ENCODE measurements at places on chromosomes 3 and 15.
A peak's percentile ranks its signal among the peaks of the same experiment; 100 is the strongest.

GRCh38 chr3:61378311-61378710 is 127.1 kb upstream of the FHIT start:
- DNase-seq, result no peak

GRCh38 chr3:126851934-126852333 is 131.0 kb upstream of the PLXNA1 start:
- DNase-seq, result no peak

DNA sequence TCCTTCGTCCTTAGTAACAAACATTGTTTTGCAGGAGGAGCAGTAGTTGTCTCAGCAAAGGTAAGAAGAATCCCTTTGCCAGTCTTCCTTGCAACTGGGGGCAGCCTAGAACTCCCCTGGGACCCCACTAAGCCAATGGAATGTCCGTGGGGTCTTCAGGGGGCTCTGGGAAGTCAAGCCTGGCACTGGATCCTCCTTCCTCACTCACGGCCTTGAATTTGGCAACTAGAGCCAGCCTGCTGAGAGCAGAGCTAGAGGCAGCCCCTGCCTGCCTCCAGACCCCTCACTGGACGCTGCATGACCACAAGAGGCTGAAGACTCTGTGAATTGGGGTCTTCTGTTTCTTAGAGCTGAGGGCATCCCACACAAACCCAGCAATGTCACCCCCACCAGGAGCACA is 18.6 kb upstream of the PRR23E start:
- DNase-seq, result no peak

DNA sequence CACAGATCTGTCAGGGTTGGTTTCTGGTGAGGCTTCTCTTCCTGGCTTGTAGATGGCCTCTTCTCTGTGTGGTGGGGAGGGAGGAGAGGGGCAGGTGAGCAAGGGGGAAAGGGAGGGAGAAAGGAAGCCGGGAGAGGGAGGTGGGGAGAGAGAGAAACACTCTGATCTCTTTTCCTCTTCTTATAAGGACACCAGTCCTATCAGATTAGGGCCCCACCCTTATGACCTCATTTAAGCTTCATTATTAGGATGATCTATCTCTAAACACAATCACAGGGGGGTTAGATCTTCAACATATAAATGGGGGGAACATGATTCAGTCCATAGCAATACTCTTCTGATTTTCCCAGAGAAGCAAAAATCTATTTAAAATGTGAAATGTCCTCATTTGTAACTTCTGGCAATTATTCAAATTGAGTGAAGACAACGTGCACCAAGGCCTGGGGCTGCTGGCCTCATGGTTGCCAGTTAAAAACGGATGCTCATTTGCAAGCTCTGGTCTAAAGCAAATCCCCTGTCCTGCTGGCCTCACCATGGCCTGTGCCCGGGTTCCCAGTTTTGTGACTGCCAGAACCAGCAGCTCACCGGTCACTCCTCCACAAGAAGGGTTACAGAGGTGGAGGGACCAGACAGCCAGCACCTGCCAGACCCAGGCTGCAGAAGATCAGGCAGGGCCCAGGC is 8.3 kb downstream of the POMGNT2 start:
- no peak for DNase-seq

GRCh38 chr3:4290272-4290893 is 12.8 kb upstream of the SETMAR start:
- DNase-seq, result no peak

- DNase-seq, result no peak
Measured at GRCh38 chr15:85927931-85928537, 133.3 kb upstream of the KLHL25 start.

DNA sequence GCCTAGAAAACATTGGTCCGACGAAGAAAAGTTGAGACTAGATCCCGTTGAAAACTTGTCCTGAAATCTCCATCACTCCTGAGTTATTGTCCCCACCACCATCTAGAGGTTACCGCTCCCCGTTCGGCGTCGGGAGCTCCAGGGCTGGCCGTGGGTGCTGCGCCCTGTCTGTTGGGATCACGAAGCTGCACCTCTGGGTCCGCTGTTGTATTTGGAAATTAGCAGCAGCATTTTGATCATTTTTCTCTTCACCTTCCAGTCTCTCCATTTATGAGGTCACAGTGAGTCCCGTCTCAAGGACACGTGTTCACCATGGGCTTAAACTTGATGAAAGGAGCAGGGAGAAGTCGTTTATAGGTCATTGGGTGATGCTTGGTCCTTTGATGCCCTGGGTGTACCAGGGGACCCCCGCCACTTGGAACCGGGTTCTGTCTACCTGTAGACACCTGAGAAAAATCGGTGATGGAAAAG is 565 bp downstream of the MANF start:
- no peak for DNase-seq

GRCh38 chr15:57217778-57218598 is 158.3 kb upstream of the CGNL1 start:
- no peak for DNase-seq

DNA sequence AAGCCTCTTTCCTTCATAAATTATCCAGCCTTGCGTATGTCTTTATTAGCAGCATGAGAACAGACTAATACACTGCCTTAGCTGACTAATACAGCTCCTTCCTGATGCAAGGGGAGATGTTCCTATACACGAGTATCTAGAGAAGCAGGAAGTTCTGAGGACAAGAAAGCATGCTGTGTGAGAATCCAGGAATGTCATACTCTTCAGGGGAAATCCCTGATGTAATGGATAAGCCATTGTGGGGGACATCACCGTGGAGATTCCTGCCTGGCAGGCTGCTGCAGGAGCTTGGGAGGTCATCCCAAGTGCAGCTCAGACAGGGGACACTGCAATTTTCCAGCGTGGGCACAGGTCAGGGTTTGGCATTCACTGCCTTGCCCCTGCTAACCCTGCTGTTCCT is 476.9 kb downstream of the NR2F2 start:
- no peak for DNase-seq

DNA sequence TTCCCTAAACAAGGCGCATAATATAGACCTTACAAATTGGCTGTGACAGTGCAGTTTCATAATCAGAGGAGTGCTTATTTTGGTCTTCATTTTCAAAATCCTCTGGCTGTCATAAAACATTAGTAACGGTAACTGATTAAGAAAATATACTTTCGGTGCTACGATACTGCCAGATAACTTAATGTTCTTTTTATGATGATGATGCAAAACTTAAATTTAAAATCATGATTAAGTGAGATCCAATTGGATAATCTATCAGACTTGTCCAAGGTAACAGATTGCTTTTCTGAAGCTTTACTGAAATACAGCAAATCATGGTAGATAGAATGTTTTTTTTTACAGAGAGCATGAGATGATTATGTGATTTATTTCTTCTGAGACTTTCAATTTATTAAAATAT is 364.2 kb upstream of the CNTN3 start:
- no peak for DNase-seq

- DNase-seq, result no peak
Measured at GRCh38 chr3:14472471-14473351, 67.4 kb downstream of the GRIP2 start.

DNA sequence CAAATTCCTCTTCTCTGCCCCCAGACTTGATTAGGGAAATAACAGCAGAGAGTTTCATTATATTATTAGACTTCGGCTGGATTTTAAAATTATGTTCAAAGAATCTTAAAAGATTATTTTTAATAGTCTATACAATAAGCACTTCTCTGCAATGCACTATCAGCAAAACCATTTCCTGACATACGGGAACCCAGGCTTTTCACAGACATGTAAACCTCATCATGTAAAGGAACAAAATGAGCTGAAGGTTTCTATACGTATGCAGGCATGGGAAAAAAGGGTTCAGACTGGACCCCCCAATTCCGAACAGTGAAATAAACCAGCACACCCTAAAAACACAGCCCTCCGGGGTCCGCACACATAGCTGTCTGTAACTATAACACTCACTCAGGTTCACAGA is 77.5 kb upstream of the LMOD3 start:
- no peak for DNase-seq

- DNase-seq, result no peak
Measured at GRCh38 chr15:91947293-91947679, 93.8 kb downstream of the SLCO3A1 start.

DNA sequence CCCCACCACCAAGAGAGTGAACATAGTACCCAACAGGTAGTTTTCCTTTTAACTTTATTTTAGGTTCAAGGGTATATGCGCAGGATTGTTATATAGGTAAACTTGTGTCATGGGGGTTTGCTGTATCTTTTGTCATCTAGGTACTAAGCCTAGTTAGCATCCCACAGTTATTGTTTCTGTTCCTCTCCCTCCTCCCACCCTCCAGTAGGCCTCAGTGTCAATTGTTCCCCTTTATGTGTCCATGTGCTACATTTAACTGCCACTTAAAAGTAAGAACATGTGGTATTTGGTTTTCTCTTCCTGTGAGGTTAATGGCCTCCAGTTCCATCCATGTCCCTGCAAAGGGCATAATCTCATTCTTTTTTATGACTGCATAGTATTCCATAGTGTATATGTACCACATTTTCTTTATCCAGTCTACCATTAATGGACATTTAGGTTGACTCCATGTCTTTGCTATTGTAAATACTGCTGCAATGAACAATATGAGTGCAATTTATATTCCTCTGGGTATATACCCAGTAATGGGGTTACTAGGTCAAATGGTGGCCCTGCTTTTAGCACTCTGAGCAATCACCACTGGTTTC is 66.2 kb downstream of the ST3GAL6 start:
- no peak for DNase-seq

DNA sequence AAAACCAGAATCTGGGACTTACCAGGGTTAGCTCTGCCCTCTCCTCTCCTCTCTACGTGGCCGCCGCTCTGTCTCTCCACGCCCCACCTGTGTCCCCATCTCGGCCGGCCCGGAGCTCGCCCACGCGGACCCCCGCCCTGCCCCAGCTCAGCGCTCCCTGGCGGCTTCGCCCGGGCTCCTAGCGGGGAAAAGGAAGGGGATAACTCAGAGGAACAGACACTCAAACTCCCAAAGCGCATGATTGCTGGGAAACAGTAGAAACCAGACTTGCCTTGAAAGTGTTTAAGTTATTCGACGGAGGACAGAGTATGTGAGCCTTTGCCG is 5.4 kb downstream of the ISL2 start:
- DNase-seq, result no peak

- DNase-seq, result no peak
Measured at GRCh38 chr15:81002331-81003096, 1.8 kb downstream of the TLNRD1 start.

DNA sequence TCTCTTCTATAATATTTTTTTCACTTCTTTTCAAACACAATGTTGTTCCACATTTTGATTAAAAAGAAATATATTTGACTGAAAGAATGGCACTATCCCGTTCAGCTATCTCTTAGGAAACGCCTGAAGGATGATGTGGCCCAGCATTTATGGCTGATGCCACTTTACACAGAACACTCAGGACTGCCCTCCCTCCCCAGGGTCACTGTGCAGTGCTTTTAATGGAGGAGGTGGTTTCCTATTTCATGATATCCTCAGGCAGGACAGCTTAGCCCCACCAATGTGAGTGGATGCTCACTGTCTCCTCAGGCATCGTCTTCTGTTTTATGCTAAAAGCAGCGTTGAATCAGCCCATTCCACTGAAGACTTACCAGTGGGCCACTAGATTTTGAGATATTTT is 135.9 kb downstream of the KCNAB1 start:
- no peak for DNase-seq

- no peak for DNase-seq
Measured at GRCh38 chr3:151226088-151226563, 23.1 kb upstream of the GPR171 start.

GRCh38 chr15:58458076-58458475 is 26.3 kb downstream of the LIPC start:
- no peak for DNase-seq

DNA sequence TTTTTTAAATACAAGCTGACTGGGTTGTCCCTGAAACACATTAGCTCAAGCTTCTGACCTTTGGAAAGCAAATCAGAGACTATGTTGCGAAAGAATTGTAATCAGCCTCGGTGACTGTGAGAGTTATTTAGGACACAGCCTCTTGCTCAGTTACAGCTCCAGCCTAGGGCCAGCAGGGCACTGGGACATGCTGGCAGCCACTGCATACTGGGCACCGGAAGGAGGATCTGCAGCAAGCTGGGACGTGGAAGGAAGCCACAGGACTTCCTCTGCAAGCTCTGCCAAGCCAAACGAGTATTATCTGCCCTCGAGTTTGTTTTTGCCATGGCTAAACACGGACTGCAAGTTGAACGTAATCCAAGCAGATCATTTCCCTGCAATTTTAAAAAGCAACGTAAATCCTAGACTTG is 24.4 kb upstream of the COPG1 start:
- DNase-seq, result peak; percentile 20

DNA sequence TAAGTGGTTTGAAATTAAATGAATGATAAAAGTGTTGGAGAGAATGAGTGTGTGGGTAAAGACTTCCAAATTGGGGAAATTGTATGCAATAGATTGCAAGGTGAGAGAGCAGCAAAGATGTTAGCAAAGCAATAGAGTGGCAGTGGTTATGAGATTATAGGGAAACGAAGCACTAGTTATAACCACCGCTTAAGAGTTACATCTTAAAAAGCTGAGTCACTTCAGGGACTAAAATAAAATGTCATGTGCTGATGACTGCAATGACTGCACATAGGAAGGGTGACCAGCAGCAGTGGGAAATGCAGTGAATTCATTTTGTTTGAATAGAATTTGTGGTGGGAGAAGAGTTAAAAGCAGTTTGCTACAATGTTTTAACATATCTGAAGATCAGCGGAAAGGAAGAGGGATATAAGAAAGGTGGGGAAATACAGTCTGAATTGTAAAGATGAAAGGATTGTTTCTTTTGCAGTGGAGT is 127.3 kb downstream of the RAP2B start:
- DNase-seq, result no peak

DNA sequence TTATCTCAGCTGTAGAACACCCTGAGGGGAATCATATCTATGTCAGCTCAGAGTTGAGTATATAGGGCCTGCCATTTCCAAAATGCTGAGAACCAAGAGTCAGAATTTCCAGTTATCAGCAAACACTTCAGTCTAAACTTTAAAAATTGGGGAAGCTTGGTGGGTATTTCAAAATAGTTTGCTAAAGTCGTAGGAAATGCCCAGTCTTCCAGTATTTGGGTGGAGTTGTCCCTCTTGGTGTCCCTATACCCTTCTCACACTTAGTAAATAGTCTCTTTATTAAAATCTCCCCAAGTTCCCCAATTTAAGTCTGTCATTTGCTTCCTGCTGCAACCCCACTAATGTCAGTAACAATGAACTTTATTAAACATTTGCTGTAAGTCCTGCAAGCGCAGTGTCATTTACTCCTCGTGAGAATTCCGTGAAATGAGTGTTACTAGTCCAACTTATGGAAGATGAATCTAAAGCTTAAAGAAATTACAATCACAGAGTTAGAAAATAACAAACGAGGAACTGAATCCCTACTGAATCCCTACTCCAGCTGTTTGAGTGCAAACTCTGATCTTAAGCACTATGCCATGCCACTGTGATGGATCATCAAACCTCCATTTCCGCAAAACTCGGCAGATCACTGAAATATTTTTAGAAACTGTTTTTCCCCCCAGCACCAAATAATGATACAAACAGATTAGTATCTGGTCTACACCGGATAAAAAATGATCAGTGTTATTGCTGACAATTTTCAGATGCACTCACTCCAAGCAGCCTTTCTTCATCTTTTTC is 341.7 kb upstream of the PROK2 start:
- no peak for DNase-seq

DNA sequence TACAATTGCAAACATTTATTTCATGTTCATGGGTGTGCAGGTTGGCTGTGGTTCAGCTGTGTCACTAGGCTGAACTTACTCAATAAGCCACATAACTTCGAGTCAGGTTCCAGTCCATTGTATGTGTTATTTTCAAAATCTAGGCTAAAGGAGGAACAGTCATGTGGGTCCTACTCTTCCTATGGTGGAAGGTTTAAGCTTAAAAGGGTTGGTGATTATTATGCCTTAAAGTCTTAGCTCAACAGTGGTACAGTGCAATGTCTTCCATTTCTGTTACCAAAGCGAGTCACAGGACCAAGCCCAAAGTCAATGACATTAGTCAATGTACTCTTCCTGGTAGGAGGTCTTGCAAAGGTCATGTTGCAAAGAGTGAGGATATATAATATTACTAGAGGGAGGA is 78.2 kb downstream of the ATG7 start:
- DNase-seq, result no peak
